ENCODE measurements at places on chromosomes 3 and 15. TPM values are rescaled to one million over a fixed set of nuclear protein-coding genes. Genes with fewer than 3 reads are reported as not detected.

DNA sequence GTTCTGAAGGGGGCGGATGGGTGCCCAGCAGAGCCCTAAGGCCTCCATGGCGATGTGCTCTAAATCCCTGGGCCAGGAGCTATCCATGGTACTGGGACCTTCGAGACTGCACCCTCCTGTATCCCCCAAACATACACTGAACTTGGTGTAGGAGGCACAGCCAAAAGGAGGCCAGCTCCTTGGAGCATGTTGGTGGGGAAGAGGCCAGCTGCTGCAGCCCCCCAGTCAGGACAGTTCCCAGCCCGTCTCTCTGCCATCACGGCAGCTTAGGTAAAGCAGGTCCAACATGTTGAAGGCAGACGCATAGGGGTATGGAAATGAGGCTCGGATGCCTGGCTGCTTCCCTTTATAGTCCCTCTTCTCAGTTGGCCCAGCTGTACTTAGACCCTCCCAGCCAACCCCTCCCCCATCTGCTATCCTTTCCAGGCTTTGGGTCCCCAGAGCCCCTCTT, 1.8 kb downstream of the CAMKV start:
- peak; percentile 67 for DNase-seq

DNA sequence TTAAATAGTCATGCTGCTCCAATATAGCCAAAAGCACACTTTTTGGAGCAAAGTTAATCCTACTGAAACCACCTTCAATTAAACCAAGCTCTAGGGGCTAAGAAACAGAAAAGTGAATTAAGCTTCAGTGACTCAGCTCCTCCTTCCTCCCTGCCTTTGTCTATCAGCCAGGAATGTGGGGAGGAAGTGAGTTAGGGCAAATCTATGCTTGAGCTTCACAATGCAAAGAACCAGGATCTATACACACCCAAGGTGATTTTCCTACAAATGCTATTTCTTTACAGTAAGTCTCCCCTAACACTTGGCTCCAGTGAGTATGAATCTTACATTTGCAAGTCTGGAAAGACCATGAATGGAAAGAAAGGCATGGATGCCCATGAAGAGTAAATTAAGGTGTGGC, 212.1 kb downstream of the P3H2 start:
- no peak for DNase-seq

Gene GADL1
- not detected for total RNA-seq

- no peak for DNase-seq
Measured at GRCh38 chr3:182027366-182027765, 315.6 kb downstream of the SOX2 start.

DNA sequence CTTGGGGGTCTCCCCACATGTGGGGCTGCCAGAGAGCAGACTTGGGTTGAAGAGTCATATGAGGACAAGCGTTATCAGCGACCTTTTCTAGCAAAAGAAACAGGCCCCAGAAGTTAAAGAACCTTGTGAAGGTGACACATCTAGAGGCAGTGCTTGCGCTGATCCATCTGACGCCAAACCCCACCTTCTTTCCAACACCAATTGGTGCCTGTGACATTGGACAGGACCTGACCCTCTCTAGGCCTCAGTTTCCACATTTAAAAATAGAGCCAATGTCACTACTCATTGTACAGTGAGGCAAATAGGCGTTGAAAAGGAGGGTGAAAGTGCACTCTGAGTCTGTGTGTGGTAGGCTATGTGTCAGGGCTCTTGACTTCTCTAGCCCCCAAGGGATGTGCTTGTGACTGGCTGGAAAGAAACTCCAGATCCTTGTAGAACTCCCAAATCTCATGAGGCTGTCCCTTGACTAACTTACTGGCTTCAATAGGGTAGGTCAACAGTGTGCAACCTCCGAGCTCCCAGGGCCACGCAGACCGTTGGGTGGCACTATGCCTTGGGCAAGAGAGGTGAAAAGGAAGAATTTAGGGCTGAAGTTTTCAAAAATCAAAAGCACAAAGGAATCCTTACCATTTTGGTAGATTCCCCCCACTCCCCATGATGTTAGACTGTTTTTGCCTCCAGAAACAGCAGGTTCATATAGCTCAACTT, 666 bp upstream of the FAM219B start:
- DNase-seq, result no peak

Gene IGSF10
- not detected for total RNA-seq

- peak; percentile 3 for DNase-seq
Measured at GRCh38 chr15:81061490-81062253, 60.9 kb downstream of the TLNRD1 start.

Gene STIMATE
- total RNA-seq, result 26.5 TPM

Gene RTP1
- total RNA-seq, result not detected

- no peak for DNase-seq
Measured at GRCh38 chr3:141337523-141337854, 30.8 kb upstream of the ZBTB38 start.

- peak; percentile 39 for DNase-seq
Measured at GRCh38 chr3:122975163-122975923, 52.2 kb downstream of the SEMA5B start.

GRCh38 chr3:155863072-155863784, 7.2 kb upstream of the GMPS start:
- DNase-seq, result no peak

DNA sequence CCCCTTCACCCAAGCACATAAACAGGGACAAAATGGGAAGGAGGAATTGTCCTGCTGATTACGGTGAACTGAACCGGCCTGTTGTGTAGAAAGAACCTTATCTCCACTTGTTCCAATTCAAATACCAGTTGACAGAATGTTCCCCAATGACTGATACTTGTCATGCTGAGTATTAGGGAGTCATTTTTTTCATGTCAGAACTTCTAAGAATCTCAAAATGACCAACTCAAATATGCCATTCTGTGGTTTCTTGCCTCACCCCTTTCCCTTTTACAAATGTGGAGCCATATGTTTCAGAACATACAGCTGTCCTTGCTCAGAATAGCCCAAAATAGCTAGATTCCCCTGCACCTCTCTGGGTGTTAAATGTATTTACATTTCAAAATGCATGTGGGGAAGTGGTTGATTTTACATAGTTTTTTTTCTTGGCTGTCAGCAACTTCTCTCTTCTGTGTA, 405.9 kb upstream of the TBL1XR1 start:
- no peak for DNase-seq

DNA sequence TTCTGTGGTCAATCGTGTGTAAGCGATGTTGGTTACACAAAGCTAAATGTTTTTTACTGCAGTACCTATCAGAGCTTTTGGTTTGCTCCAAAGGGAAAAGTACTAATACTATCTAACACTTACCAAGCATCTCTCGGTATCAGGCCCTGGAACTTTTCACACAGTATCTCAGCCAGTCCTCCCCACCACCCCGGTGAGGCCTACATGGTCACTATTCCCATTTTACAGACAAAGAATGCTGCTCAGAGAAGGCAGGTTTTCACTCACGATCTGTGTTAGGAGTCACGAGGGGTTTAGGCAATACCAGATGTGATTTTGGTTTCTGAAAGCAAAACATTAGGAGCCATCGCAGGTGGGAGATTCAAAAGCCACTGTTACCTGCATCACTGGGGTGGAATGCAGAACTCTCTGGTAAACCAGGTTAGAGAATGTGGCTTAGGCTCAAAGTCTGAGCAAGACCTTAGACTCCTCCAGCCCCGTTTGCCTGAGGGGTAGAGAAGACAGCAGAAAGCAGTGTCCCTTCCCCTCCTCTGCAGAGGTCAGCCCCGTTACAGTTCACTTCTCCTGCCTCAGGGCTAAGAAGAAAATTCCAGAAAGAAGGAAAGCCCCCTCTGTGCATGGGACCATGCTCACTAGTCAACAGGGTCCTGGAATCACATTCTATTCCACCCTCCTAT, 57.2 kb downstream of the XXYLT1 start:
- DNase-seq, result no peak

Gene ITIH3
- not detected for total RNA-seq

Gene PSTPIP1
- 212 TPM for total RNA-seq

Gene SAXO2
- total RNA-seq, result 2.0 TPM

GRCh38 chr15:28967990-28968389, 82.2 kb downstream of the APBA2 start:
- no peak for DNase-seq
